LHCN-M2 (cell line): ENCODE measurements at places on chromosomes 6 and 20. TPM values are rescaled to one million over a fixed set of nuclear protein-coding genes. Genes with fewer than 3 reads are reported as not detected.

The BPI gene
- total RNA-seq = not detected in 2 replicates

The C20orf202 gene
- not detected in 2 replicates for total RNA-seq

The SLC29A1 gene
- total RNA-seq = 58.5 and 77.7 TPM in 2 replicates

The NTSR1 gene
- total RNA-seq = 0.77 and 0.98 TPM in 2 replicates

The RBPJL gene
- not detected in 2 replicates for total RNA-seq

The RNF39 gene
- not detected in 2 replicates for total RNA-seq

The NAA20 gene
- total RNA-seq = 39.1 and 59.8 TPM in 2 replicates

The MYH7B gene
- total RNA-seq = 0.06 TPM in 1 of 2 replicates, not detected in the other
